ENCODE measurements at places on chromosomes 13 and 19. TPM values are rescaled to one million over a fixed set of nuclear protein-coding genes. Genes with fewer than 3 reads are reported as not detected.

BIVM gene
- polyA plus RNA-seq = 14.2 TPM

SPATA13 gene
- polyA plus RNA-seq = 97.8 TPM

ACTL9 gene
- polyA plus RNA-seq = not detected

LAIR2 gene
- 31.6 TPM for polyA plus RNA-seq

ZMYM2 gene
- polyA plus RNA-seq = 13.2 TPM

ACP5 gene
- 11.8 TPM for polyA plus RNA-seq
